IMR-90 (cell line): ENCODE measurements at places on chromosomes 7 and 10. TPM values are rescaled to one million over a fixed set of nuclear protein-coding genes. Genes with fewer than 3 reads are reported as not detected.

The FAM131B gene
- 2.5 and 3.4 TPM in 2 replicates for total RNA-seq

GRCh38 chr7:72057796-72058195 lies 354.3 kb downstream of the CALN1 start:
- no peaks in the 10 kb centered on the region for H3K27me3 ChIP-seq
- DNase-seq = no peak
- no peak overlapping the region for H3K27ac ChIP-seq
- H3K36me3 ChIP-seq = no peaks in the 10 kb centered on the region

The PPP1R9A gene
- total RNA-seq = not detected in 2 replicates

DNA sequence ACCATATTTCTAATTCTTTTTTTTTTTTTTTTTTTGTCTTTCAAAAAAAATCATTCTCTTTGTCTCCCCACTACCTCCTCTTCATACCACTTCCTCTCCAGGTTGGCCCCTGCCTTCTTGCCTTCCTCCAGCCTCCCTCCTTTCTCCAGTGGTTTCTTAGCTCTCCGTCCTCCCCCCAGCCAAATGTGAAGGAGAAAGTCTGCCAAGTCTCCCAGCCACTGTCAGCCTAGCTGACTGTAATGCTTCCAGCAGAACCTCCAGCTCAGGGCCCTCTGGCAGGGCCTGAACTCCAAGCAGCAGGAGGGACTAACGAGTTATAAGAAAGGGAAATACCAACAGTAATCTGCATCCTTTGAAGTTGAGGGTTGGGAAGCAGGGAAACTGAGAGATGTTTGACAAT lies 35.5 kb upstream of the BICC1 start:
- no peaks in the 10 kb centered on the region for H3K36me3 ChIP-seq
- no peak overlapping the region for H3K4me3 ChIP-seq
- peaks cover 13% of the 10 kb centered on the region for H3K4me1 ChIP-seq
- peak; percentile 51 for DNase-seq
